Endothelial cell (in vitro differentiated cells): ENCODE measurements at places on chromosomes 3 and 15. TPM values are rescaled to one million over a fixed set of nuclear protein-coding genes. Genes with fewer than 3 reads are reported as not detected.

DNA sequence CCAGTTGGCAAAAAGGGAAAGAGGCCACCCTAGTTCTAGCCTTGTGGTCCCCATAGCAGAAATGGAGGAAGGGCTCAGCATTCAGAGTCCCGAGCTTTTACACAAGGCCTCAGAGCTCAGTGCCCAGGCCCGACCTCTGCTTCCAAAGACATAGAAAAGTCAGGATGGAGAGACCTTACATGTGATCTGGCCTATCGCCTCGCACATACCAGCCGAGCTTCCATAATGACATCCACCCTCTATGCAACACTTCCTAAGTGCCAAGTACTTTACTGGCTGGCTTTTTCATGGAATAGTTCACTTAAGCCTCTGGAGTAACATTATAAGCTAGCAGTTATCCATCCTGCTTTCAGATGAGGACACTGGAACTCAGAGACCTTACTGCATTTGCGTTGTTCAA, 275.9 kb downstream of the FAM43A start:
- DNase-seq, result no peak

The CLRN1 gene
- total RNA-seq, result not detected

The RBPMS2 gene
- 24.0 TPM for total RNA-seq

- peak; percentile 51 for DNase-seq
Observed at GRCh38 chr3:134312072-134312872, 61.6 kb upstream of the RYK start.

DNA sequence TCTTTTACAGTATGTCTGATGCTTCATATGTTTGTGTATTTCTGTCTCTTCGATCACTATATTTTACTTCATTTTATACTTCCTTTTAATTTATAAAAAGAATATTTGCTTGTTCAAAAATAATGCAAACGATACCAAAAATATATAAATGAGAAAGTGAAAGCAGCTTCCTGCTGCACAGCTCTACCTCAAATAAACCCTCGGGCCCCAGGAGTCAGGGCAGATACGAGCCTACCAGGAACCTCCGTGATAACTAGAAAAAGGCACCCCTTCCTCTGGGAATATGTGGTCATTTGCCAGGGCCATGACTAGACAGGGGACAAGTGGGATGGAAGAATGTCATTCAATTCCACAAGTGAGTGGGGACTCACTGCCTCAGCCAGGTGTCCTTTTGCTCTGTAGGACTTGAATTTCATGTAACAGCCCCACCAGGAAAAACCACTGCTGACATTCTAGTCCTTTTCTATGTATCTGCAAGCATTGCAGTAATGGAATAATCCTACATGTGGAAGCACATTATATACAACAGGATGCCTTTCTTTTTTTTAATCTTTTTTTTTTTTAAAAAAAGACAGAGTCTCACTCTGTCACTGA, 133.3 kb downstream of the SUCLG2 start:
- DNase-seq, result no peak

The KLHL24 gene
- 50.9 TPM for total RNA-seq

The GOLGA6B gene
- not detected for total RNA-seq

DNA sequence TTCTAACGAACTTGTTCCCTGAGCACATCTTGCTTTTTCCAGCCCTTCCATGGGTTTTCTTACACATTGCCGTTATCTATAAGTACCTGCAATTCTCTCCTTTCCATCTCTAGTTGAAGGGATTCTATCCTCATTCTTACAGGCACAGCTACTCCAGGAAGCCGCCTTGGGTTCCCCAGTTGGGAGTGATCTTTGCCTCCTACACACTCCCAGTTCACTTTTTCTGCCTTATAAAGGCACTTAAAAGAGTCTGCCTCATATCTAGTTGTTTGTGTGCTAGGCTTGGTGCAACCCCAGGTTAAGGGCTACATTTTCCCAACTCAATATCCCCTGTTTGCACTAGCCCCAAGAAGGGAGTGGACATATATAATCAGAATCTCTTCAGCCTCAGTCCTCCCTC, 44.0 kb upstream of the IREB2 start:
- no peak for DNase-seq

The EOGT gene
- 165 TPM for total RNA-seq

GRCh38 chr3:101938262-101938847, 89.0 kb downstream of the NFKBIZ start:
- no peak for DNase-seq

The MESP2 gene
- 0.33 TPM for total RNA-seq
